Activated CD8-positive, alpha-beta T cell treated with anti-CD3 and anti-CD28 coated beads for 36 hours (primary cell): ENCODE measurements at places on chromosomes 2 and 18.
A peak's percentile ranks its signal among the peaks of the same experiment; 100 is the strongest.

- no peak for DNase-seq
Measured at GRCh38 chr18:79639072-79639829, 40.4 kb upstream of the CTDP1 start.

GRCh38 chr18:51278045-51278649 lies 80.7 kb upstream of the MEX3C start:
- DNase-seq, result peak; percentile 73

GRCh38 chr2:102753563-102754159 lies 8.2 kb upstream of the TMEM182 start:
- DNase-seq, result peak; percentile 42

DNA sequence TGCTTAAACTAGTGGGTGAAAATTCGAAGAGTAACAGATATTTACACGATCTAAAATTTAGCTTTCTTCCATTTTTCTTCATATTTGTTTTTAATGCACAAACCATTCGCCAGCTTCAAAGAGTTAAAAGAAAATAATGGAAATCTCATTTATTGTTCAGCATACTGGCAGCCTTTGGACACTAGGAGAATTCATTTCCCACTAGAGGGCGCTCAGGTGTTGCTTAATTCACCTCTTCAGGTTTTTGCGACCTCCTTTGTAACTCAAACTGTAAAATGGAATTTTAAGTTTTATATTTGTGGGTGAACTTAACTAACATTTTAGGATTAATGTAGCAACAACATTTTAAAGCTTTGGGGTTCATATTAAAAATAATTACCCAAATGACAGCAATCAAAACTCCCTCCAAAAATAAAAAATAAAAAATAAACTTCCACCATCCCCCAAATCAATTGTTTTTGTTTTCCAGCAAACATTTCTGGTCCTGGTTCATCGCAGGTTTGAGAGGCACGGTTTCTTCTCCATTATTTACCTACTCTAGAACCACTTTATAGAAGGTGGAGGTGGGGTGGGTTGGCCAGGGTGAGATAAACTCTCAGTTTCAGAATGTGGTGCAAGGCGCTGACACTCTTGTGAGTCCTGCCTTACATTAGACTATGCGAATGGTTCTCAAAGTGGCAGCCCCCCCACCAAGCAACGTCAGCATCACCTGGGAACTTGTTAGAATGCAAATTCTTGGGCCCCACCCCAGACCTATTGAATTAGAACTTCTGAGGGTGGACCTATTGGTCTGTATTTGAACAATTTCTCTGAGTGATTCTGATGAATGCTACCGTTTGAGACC lies 24.7 kb upstream of the PNPT1 start:
- peak; percentile 72 for DNase-seq

- peak; percentile 17 for DNase-seq
Measured at GRCh38 chr2:24515831-24516230, 24.8 kb downstream of the NCOA1 start.

GRCh38 chr18:47809420-47809819 lies 121.0 kb downstream of the SMAD2 start:
- no peak for DNase-seq

GRCh38 chr2:239973386-239973785 lies 51.8 kb downstream of the NDUFA10 start:
- no peak for DNase-seq

GRCh38 chr18:23266717-23267446 lies 131.6 kb downstream of the CABLES1 start:
- peak; percentile 50 for DNase-seq
